MM.1S (cell line): ENCODE measurements at places on chromosomes 4 and X.

DNA sequence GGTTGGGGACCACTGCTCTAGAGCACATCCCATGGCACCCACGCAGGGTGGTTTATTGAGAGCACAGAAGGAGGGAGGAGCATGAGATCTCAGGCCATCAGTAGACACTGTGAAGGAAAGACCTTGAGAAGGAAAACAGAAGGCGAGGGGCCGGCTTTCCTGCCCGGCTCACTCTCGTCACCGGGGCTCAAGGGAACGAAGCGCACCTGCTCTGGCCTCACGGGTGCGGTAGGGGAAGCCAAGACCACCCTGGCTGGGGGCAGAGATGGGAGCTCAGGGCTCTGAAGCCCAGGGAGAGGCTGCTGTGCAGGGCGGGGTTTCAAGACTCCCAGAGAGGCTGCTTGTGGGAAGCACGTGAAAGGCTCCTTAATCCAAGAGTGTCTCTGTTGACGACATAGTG, 105.9 kb downstream of the TNIP2 start:
- DNase-seq = no peak

DNA sequence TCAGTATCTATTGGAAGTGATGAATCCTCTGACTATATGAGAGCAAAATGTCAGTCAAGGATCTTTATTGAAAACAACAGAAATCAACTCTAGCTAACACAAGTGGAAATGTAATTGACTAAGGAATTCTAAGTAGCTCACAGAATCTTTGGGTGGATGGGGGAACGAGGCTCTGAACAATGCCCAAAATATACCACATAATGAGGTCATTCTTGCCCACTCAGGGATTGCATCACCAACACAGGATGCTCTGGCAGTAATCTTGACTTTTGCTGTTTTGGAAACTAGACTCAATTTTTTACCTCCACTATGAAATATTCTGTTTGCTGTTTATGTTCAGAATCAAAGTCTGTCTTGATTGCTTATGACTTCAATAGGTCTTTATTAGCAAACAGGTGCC, 127.4 kb upstream of the UNC5C start:
- DNase-seq = no peak

GRCh38 chrX:39811376-39811775, 286.4 kb downstream of the BCOR start:
- no peak for DNase-seq

DNA sequence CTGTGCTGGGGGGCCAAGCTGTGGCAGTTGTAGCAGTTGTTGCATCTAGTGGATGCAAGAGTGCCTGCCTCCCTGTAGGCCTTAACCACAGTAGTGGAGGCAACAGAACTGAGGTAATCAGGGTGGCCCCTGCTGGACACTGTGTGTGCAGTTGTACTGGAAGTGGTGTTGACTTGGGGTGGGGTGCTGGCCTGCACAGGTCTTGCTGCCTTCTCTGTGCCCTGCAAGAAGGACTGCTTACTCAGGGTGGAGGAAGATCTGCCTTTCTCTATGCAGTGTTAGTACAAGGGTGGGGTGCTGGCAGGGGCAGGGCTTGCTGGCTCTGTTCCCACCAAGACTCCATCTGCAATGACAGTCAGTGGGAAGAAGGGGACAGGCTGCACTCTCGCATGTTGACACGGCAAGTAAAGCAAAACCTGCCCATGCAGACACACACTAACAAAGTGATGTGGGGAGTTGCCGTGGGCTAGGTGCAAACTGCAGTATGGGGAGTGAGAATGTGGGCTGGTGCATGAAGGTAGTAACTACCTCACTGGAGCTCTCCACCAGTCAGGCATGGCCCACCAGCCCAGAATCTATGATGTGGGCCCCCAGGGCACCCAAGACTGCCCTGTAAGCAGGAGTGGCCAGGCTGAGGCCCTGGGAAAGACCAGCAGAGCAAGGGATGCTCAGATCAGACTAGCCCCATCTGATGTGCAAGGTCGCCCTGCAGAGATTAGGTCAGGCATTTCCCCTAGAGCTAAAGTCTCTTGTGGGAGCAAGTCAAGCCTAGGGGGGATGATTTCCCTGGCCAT, 594.9 kb downstream of the TECRL start:
- DNase-seq = no peak

GRCh38 chrX:67781132-67781531, 237.3 kb downstream of the AR start:
- DNase-seq = no peak

GRCh38 chr4:158782551-158783360, 13.9 kb downstream of the FNIP2 start:
- no peak for DNase-seq

DNA sequence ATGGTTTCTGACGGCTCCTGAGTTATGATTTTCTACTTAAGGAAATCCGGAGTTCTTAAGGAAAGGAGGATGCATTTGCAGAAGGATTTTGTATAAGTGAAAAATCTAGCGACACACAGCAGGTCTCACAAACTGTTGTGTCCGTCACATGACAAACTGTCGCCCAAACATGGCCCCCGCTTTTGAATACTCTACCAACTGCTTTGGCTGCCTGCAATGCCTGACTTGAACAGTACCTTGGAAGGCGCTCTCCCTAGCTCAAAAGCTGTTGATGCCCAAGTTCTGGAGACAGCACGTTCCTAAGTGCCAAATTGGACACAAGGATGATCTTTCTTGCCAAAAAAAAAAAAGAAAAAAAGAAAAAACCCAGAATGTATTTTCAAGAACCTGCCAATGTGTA, 103.2 kb downstream of the ENPP6 start:
- no peak for DNase-seq

- no peak for DNase-seq
Observed at GRCh38 chrX:121504153-121504552, 456.7 kb downstream of the GLUD2 start.

DNA sequence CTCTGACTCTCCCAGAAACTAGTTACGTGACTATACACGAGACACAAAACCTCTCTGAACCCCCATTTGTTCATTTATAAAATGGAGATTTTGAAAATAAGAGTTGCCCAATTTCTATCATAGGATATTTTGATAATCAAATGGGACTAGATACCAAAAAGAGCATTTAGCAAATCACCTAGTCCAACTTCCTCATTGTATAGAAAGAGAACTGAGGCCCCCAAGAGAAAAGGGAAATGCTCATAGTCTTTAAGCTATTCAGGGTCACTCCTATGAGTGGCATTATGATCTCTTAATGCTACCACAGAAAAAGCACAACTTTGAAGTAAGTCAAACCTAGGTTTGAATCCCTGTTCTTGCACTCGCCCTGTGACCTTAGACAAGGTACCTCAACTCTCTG, 62.7 kb downstream of the BMP15 start:
- no peak for DNase-seq

DNA sequence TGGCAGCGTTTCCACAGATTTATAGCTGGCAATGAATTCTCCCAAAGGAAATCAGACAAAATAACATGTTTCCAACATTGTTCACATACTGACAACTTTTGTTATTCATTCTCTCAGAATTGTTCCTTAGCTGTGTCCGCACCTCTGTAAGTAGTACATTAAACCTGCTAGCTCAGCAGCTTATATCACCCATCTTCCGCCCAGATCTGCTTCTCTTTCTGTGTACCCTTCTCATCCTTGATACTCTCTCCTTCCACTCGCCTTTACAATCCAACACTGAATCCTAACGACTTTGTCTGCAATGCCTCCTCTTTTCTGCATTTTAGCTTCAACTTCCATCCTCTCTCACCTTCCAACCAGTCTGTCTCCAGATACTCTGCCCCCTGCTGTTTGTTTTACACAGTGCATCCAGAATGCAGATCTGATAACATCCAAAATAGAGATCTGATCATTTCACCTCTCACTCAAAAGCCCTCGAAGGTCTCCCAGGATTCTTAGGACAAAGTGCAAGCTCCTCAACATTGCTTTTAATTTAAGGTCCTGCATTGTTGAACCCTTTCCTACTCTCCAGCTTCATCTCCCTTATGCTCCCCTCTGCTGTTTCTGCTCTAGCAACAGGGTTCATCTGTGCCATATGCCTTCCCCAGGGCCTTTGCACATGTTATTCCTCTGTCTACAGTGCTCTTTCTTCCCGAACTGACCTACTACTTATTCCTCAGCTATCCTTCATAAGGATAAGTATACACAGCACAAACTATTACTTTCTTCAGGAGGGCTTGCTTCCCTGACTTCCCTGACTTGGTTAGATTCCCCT, 67.3 kb upstream of the VBP1 start:
- no peak for DNase-seq

DNA sequence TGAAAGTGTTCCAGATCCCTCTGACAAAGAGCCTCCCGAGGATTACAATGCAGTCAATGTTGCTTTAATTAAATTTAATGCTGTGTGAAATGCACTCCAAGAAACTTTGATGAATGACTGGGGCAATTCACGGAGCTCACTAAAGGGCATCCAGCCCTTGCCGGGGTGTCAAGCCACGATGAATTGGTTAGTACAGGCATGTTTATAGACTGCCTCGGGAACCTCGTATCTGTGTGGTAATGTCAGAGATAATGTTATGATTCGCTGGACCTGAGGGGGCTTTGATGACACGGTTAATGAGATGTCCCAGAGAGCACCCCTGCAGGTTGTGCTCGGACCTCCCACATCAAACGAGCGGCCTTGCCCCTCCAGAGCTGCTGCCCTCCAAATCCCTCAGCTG, 428.8 kb downstream of the NKX6-1 start:
- DNase-seq = no peak

GRCh38 chrX:19204636-19205035, 82.4 kb upstream of the ADGRG2 start:
- DNase-seq = no peak

GRCh38 chr4:152605641-152606335, 69.9 kb upstream of the FBXW7 start:
- DNase-seq = no peak

- no peak for DNase-seq
Observed at GRCh38 chr4:140866492-140867005, 110.4 kb upstream of the TBC1D9 start.

DNA sequence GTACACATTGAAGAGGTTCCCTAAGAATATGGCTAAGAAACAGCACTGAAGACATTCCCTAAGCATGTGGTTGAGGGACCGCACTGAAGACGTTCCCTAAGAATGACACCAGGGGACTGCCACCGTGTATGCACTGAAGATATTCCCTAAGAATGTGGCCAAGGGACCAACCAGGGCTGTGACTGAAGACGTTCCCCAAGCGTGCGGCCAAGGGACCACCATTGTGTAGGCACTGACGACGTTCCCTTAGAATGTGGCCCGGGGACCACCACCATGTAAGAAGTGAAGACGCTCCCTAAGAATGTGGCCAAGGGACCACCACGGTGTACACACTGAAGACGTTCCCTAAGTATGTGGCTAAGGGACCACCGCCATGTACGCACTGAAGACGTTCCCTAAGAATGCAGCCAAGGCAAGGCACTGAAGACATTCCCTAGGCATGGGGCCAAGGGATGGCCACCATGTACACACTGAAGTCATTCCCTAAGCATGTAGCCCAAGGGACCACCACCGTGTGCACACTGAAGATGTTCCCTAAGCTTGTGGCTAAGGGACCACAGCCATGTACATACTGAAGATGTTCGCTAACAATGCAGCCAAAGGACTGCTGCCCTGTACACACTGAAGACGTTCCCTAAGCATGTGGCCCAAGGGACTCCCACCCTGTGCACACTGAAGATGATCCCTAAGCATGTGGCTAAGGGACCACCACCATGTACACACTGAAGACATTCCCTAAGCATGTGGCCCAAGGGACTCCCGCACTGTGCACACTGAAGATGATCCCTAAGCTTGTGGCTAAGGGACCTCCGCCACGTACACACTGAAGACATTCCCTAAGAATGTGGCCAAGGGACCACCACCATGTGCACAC, 22.0 kb downstream of the DHRSX start:
- no peak for DNase-seq

GRCh38 chr4:154983714-154984113, 202.6 kb downstream of the RBM46 start:
- DNase-seq = no peak

DNA sequence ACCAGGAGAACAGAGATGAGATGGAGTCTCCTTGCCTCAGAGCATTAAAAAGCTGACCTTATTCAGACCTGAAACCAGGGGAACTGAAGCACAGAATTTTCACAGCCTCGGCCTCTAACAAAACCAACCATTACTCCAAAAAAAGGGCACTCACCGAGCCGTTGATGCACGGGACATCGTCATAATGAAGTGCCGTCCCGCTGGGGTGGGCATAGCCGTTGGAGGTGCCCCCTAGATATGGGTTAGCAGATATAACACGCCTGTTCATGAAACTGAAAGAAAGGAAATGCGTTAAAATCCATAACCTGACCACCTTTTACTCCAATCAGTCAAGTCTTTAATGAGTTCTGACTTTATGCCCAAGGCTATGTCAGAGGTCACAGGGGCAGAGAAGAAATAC, 153.6 kb downstream of the AFAP1 start:
- DNase-seq = no peak

GRCh38 chr4:110484767-110485166, 8.8 kb downstream of the ENPEP start:
- DNase-seq = no peak

- no peak for DNase-seq
Observed at GRCh38 chr4:3783693-3784306, 17.6 kb downstream of the ADRA2C start.

GRCh38 chrX:34521563-34521962, 135.5 kb downstream of the TMEM47 start:
- no peak for DNase-seq

GRCh38 chr4:159002950-159003349, 99.9 kb upstream of the RAPGEF2 start:
- no peak for DNase-seq

GRCh38 chrX:2484721-2485648, 15.8 kb downstream of the DHRSX start:
- no peak for DNase-seq

DNA sequence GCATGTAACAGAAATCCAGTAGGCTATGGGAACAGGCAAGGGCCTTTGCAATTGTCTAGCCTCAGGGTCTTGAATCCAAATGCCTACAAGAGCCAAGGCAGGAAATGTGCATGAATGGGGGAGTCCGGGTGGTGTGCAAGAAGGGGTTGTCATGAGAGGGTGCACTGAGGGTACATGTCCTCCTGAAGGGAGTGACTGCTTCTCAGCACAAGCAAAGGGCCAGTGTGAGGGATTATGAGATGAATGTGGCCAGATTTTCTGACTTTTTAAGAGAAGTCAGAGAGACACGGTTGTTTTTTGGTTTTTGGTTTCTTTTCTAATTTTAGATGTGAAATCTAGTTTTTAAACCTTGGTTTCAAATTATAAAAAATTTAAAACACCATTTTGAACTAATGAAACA, 76.5 kb upstream of the LSM6 start:
- DNase-seq = peak; percentile 58

GRCh38 chr4:152185786-152186550, 349.9 kb downstream of the FBXW7 start:
- no peak for DNase-seq

GRCh38 chrX:119728487-119728886, 29.9 kb upstream of the SOWAHD start:
- DNase-seq = no peak

DNA sequence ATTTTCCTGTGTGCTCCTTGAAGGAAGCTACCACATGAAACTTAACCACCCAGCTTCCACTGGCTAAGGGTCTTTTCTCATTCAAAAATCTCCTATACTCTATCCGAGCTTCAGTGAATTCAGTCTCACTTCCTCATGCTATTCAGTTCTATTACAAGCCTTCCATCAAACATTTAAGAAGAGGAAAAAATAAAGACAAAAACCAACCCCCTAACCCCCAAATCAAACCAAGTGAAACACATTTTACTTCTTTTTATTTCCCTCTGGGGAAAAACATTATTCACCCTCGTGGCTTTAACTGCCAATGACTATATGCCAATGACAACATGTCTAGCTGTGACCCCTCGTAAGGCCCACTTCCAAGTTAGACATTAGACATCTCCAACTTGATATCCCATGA, 16.2 kb upstream of the WDR19 start:
- DNase-seq = no peak
